ENCODE measurements at places on chromosomes 5 and 9.

GRCh38 chr9:107627781-107628180 is 138.2 kb upstream of the KLF4 start:
- no peak for DNase-seq

DNA sequence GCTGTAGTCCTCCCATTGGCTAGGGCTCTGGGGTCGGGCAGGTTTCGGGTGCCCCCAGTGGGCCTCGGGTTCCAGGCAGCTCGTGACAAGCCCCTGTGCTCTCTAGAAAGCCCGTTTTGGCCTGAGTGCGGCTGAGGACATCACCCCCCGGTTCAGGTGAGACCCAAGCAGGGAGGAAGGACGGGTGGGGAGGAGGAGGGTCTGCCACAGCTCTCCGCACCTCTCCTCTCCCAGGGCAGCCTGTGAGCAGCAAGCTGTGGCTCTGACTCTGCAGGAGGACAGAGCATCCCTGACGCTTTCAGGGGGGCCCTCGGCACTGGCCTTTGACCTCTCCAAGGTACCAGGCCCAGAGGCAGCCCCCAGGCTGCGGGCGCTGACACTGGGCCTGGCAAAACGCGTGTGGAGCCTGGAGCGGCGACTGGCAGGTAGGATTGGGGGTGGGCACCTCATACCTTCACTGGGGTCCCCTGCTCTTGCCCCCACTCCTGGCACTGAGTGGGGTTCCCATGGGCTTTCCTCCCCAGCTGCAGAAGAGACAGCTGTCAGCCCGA is 672 bp downstream of the PAXX start:
- no peak for DNase-seq

- no peak for DNase-seq
Observed at GRCh38 chr5:52134013-52134650, 653.6 kb upstream of the ITGA1 start.

DNA sequence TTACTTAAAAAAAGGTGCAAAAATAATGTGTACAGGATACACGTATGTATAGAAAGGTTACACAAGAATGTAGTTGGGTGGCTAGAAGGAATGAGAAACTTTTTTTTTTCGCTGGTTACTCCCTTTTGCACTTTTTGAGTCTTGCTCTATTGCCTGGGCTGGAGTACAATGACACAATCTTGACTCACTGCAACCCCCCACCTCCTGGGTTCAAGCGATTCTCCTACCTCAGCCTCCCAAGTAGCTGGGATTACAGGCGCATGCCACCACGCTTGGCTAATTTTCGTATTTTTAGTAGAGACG is 15.8 kb downstream of the FBXW11 start:
- no peak for DNase-seq
